NCI-H526 treated with DMSO at 0.1 percent for 48 hours (cell line): ENCODE measurements at places on chromosomes 16 and 17.
A peak's percentile ranks its signal among the peaks of the same experiment; 100 is the strongest.

DNA sequence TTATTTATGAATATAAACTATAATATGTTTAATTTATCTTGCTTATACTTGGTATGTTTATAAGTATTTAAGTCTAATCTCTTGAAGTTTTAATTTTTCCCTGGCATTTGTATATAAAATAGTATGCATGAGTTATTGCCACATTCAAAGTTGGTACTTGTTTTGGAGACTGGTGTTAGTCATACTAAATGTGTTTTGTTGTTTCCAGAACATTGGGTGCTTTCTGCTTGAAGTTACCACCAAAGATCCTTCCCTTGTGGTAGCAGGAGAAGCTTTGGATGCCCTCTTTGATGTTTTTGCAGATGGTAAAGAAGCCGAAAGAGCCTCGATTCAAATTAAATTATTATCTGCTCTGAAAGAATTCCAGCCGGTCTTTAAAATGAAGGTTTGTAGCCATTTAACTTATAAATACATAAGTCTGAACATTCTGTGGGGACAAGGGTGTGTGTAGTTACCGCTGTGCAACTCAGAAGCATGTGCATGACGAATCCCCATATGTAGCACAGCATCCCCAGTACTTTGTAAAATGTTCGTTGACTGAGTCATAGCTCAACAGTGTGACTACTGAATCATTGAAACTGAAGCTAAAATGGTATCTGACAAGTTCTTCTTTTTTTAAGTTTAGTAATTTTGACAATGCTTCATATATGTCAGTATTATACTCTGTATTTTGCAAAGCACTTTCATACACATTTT lies 36.4 kb downstream of the HEATR3 start:
- no peak for DNase-seq

DNA sequence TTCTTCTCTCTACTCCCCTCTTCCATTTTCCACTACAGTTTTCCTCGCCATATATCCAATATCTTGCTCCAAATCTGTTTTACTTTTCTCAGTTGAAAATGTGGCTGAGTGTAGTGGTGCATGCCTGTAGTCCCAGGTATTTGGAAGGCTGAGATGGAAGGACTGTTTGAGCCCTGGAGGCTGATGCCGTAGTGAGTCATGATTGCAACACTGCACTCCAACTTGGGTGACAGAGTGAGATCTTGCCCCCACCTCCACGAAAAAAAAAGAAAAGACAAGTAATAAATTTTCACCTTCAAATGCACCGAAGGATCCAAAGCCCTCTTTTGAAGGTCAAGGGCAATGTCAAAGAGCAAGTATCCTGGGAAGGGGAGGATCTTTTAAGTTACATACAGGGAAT lies 592.3 kb downstream of the TMEM114 start:
- no peak for DNase-seq

DNA sequence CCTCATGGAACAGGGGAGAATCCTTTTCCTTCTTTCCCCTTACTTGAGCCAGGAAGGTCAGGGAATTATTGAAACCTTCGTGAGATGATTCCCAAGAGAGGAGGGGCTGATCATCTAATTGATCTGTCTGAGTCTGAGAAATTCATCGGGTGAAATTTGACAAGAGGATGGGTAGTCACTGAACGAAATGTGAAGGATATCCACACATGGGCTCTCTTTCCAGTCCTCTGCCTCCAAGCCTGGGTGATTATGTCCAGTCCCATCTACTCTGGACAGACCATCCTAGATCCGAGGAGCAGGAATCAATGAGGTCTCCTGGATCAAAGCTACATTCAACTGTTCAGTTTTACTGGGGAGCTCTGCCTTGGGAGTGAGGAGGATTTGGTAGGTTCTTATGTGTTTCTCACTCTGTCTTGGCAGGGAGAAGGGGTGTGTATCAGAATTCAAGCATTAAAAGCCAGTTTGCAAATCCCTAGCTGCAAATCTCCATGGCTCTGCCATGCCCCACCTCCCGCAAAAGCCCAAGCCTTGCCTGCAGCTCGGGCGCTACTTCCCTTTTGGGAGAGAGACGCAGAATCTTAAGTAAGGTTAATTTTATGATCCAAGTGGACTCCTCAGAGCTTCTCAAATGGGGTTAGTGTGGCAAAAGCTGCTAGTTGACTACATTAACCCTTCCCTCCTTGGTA lies 47.1 kb upstream of the TEKT3 start:
- no peak for DNase-seq

DNA sequence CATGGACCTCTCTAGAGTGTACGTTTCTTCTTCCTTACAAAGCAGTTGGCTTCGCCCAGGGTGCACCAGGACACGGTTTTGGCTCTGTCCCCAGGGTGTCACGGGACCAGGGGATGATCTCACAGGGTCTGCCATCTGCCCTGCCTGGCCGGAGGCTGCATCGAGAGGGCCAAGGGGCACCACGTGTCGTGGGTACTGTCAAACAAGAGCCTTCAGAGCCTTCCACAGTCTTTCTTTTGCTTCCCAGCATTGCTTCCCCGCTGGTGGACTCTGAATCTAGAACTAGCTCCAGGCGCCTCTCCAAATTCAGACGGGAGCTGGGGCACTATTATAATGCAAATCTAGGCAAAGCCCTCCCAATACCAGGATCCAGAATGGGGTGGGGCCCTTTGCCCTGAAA lies 47.9 kb downstream of the MAPT start:
- no peak for DNase-seq

DNA sequence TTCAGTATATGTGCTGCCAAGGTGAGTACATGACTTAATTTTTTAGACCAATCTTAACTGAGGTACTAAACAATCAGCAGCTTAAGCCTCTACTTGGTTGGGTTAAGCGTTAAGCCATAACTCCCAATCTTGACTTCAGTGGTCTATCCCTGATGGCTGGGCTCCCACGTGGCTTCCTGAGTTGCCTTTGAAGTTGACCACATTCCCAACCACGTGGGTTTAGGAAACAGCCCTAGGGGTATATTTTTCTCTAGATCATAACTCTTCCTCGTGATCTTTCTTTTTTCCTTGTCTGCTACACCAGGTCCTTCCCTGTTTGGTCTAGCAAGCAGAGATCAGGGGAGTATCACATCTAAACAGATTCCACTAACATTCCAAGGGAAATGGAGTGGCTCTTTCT lies 20.1 kb upstream of the PIRT start:
- no peak for DNase-seq

- no peak for DNase-seq
Measured at GRCh38 chr16:51056331-51056730, 94.7 kb downstream of the SALL1 start.

- DNase-seq: peak; percentile 0
Measured at GRCh38 chr16:80263848-80264694, 276.7 kb upstream of the DYNLRB2 start.

DNA sequence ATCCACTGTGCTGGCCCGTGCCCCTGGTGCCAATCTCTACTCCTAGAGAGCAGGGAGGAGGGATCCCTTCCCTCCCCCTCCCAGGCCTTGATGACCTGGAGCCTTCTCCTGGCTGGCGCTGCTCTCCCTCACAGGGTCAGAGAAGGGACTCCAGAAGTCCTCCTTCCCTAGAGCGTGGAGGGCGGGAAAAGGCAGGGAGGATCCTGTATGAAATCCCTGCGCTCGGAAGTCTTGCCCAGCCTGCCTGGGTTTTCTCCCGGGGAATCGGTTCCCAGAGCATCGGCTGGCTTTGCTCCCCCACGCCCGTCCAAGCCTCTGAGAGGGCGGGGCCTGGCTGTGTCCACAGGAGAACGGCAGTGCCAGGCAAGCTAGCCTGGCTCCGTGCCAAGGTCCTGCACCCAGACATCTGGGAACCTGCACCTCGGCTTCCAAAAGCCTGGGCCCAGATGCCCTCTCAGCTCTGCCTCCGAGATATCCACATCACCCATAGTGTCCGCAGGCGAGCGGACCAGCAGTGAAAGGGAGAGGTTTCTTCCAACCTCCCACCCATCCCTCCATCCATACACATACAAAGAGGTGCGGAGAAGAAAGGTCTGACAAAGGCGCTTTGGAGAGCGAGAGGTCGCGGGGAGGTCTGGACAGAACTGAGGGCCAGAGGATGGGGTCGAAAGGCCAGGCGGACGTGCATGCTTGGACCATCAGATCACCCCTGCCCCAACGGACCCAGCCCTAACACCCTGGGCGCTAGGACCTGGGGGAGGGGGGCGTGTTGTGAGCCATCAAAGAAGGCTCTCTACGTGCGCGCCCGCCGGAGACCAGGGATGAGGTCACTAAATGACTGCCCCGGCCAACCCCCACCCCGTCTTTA lies 1.1 kb downstream of the MPP2 start:
- DNase-seq: peak; percentile 4

GRCh38 chr16:78435260-78435659 lies 335.8 kb downstream of the WWOX start:
- DNase-seq: no peak
